ENCODE measurements at places on chromosomes 6 and 20.
A peak's percentile ranks its signal among the peaks of the same experiment; 100 is the strongest.

DNA sequence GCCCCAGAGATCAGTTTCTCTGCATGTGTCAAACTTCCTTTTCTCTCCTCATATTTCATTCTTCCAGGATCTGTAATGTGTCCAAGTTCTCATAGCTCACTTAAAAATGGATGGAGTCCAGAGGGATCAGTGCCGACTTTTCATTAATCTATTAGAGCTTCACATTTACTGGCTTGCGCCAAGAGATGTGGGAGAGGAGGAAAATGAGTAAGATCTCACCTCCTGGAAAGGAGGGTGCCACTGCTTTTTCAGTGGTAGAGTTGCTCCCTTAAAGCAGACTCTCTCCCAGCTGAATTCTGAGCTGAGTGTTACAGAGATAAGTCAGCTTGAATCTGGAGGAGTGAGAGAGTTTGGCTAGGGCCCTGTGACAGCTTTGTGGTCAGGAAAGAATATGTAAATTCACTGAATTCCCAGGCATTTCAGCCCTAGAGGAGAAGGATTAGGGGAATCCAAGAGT is 175.9 kb downstream of the SOX4 start:
- DNase-seq = no peak

- DNase-seq = no peak
Measured at GRCh38 chr6:136335736-136336363, 46.2 kb upstream of the BCLAF1 start.

- DNase-seq = peak; percentile 81
Measured at GRCh38 chr6:34248198-34248726, 544 bp downstream of the SMIM29 start.

DNA sequence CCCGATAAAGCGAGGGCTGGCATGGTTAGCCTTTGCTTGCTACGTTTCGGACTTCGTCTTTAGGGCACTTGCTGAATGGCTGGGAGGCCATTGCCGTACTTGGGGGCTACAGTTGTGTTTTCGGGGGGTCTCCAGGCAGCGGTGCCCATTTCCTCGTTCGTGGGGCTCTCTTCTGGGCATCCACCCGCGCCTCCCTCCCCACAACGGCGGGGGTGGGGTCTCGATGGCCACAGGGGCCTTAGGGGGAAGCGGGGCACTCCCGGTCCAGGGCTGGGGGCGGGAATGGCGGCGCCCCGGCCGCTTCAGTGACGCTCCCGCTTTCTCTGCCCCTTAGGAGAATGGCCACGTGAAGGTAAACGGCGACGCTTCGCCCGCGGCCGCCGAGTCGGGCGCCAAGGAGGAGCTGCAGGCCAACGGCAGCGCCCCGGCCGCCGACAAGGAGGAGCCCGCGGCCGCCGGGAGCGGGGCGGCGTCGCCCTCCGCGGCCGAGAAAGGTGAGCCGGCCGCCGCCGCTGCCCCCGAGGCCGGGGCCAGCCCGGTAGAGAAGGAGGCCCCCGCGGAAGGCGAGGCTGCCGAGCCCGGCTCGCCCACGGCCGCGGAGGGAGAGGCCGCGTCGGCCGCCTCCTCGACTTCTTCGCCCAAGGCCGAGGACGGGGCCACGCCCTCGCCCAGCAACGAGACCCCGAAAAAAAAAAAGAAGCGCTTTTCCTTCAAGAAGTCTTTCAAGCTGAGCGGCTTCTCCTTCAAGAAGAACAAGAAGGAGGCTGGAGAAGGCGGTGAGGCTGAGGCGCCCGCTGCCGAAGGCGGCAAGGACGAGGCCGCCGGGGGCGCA is 2.4 kb downstream of the MARCKS start:
- DNase-seq = no peak

GRCh38 chr6:161890133-161890831 is 616.4 kb upstream of the AGPAT4 start:
- DNase-seq = no peak

DNA sequence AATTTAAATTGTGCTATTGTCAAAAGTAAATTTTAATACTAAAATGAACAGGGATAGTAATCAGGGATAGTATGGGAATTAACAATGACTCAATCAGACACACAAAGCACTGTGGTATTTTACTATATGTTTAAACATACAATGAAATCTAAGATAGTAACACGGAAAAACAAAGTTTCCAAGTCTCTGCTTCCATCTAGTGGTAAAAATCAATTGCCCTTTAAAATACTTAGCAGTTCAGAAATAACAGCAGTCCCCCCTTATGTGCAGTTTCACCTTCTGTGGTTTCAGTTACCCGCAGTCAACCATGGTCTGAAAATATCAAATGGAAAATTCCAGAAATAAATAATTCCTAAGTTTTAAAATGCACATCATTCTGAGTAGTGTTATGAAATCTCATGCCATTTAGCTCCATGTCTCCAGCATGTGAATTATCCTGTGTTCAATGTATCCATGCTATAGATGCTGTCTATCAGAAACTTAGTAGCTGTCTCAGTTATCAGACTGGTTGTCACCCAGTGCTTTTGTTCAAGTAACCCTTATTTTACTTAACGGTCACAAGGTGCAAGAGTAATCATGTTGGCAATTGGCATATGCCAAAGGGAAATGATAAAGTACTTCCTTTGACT is 58.5 kb downstream of the AHI1 start:
- DNase-seq = peak; percentile 49

GRCh38 chr20:57810511-57811373 is 100.9 kb upstream of the PMEPA1 start:
- DNase-seq = no peak

- no peak for DNase-seq
Measured at GRCh38 chr6:20237677-20238460, 25.6 kb upstream of the MBOAT1 start.

- DNase-seq = no peak
Measured at GRCh38 chr6:11755725-11756124, 22.9 kb downstream of the ADTRP start.

DNA sequence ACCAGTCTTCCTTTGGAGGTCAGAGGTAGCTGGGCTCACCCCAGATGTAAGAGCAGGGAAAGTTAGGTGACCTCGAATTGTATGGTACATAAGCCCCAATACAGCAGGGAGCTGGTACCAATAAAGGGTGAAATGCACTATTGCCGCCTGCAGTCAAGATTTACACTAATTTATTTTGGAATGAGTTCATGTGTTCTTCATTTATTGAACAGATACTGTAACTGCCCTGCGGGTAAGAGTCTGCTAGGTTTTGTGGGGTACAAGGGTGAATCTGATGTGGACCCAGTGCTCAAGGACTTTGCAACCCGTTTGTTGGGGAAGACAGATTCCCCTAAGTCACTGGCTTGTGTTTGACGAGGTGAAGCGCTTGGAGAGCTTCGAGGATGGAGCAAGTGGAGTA is 2.5 kb upstream of the DNAJC5 start:
- DNase-seq = no peak

DNA sequence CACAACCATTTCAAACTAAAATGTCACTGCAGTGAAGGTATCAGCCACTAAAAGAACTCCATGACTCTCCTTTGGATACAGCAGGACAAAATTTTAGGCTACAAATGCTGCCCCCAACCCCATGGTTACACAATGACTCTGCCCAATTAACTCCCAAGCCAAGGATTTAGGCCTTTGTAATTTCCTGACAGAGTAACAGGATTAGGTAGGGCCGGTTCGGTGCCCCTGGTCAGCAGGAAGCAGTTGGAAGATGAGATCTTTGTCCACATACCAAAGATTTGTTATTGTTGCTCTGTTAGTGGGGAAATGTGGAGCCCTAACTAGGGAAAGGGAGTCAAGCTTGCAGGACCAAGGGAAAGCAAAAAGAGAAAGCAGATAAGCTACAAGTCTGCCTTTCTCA is 26.7 kb upstream of the RIPK1 start:
- DNase-seq = no peak

- DNase-seq = no peak
Measured at GRCh38 chr20:58869662-58870227, 17.2 kb downstream of the GNAS start.

- no peak for DNase-seq
Measured at GRCh38 chr20:9492067-9492466, 22.3 kb upstream of the LAMP5 start.

DNA sequence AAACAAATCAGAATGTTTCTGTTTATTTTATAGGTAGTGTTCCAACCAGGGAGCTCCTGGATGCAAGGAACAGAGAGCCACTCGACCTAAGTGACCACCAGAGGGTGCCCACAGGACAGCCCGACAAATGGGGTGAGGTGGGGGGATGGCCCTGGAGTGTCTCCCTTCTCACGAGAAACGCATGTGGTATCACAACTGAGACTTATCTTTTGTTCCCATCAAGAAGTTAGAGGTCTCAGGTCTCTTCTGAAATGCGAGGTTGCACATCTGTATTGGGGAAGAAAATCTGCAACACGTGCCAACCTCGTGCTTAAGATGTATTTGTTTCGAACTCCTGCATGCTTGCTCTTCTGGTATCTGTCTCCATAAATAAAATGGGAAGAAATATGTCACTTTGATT is 104.0 kb downstream of the ISM1 start:
- peak; percentile 45 for DNase-seq

- no peak for DNase-seq
Measured at GRCh38 chr6:129766959-129767728, 57.2 kb upstream of the ARHGAP18 start.

GRCh38 chr20:30281584-30282197 is 975.8 kb upstream of the DEFB115 start:
- no peak for DNase-seq

GRCh38 chr6:143759666-143760065 is 81.9 kb downstream of the PHACTR2 start:
- no peak for DNase-seq

DNA sequence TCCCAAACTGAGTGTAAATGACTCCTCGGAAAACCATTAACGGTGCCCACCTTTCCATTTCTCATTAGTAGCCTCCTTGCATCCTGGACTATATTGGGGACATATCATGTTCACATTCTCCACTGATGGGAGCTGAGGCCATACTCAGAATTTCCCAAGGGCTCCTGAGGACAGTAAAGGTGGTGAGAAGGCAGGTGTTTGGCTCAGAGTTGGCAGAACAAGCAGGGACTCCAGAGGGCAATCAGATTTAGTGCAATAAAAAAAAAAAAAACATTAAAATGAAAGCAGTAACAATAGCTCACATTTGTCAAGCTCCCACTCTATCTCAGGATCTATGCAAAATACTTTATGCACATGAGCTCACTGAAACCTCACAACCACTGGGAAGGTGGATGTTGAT is 401.4 kb downstream of the MAFB start:
- DNase-seq = no peak

- no peak for DNase-seq
Measured at GRCh38 chr6:127963495-127963894, 62.6 kb upstream of the THEMIS start.

DNA sequence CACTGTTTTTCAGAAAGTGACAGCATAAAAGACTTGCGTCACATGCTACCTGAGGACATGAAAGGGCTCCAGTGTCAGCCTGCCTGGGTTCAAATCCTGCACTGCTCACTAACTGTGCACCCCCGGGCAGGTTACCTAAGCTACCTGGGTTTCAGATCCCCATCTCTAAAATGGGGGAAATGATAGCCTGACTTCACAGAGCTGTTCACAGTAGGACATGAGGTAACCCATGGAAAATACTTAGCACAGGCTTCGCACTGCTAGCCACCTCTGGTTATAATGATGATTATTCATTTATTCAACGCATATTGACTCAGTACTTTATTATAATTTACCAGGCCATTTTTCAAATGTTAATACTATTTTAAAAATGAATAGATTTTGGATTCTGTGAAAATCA is 23.0 kb downstream of the TBC1D7 start:
- no peak for DNase-seq

DNA sequence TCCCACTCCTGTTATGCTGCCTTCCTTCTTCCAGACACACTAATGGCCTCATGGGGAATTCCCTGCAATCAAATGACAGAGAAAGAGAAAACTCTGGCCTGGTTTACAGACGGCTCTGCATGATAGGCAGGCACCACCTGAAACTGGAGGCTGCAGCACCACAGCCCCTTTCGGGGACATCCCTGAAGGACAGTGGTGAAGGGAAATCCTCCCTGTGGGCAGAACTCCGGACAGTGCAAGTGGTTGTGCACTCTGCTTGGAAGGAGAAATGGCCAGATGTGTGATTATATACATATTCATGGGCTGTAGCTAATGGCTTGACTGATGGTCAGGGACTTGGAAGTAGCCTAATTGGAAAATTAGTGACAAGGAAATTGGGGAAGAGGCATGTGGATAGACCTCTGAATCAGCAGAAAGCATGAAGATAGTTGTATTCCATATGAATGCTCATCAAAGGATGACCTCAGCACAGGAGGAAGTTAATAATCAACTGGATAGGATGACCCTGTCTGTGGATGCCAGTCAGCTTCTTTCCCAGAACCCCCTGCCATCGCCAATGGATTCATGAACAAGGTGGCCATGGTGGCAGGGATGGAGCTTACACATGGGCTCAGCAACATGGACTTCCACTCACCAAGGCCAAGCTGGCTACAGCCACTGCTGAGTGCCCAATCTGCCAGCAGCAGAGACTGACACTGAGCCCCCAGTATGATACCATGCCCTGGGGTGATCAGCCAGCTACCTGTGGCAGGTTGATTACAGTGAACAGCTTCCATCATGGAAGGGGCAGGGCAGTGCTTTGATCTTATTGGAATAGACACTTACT is 44.5 kb upstream of the VSX1 start:
- no peak for DNase-seq

DNA sequence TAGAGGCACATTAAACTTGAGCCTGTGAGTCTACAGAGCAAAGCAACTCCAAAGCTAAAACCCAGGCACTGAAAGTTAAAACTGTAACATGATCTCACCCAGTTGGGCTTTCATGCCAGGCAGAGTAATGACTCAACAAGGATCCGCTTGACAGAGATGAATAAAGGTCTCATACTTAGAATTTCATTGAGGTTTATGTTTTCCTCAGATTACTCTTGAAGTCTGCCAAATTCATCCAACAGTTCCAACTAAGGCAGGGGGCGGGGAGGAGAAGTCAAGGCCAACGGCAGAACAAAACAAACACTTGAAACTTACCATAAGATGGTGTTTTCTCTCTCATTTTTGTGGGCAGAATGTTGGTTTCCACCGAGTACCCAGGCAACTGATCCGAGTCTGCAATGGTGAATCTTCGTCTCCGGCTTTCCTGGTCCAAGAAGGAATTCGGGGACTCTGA is 54.0 kb upstream of the IPCEF1 start:
- peak; percentile 66 for DNase-seq

DNA sequence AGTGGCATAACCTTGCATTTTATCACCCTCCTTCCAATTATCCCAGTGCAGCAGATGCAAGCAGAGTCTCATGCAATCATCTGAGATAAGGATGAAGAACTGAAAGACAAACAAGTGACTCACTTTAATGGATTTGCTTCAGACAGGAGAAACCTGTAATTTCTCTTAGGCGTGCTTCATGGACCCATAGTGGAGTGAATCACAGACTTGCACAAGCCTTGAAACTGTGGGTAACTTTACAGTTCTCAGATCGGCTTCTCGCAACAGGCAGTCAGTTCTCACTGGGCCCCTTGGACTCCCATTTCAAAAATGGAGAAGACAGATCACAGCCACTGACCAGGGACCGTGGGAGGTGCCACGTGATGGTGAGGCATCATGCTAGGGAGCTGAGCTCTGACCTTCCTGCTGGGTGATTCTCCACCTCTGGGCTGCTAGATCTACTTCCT is at the start of gene ADGRF4:
ADGRF4 (plus strand) TSS at position 239 of the 446 bp plus-strand sequence. CDS start 8,666 bp downstream, outside the sequence.
- DNase-seq = peak; percentile 2

GRCh38 chr20:60512443-60512842 is 554.2 kb downstream of the CDH26 start:
- no peak for DNase-seq

GRCh38 chr20:33933469-33933909 is 60.2 kb upstream of the RALY start:
- peak; percentile 58 for DNase-seq
